ENCODE measurements at places on chromosomes 2 and 18. TPM values are rescaled to one million over a fixed set of nuclear protein-coding genes. Genes with fewer than 3 reads are reported as not detected.
A peak's percentile ranks its signal among the peaks of the same experiment; 100 is the strongest.

CYP26B1 gene
- total RNA-seq: not detected

DNA sequence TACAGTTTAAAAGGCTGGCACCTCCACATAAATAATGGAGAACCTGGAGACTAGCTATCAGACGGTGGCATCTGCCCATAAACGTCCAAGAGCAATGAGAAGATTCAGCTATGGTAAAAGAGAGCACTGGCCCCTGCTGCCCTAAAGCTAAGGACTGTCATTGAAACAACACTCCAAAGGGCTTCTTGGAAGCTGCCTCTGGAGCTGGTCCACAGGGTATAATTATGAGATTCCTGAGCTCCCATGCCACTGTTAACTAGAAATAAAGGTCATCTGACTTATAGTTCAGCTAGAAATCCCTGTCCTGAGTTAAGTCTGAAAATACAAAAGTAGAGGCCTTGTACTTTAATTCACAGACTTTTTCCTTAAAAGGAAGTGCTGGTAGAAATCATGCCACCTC is 39.9 kb upstream of the RBMS1 start:
- DNase-seq: no peak

GRCh38 chr2:85956646-85957039 is 67.9 kb upstream of the ST3GAL5 start:
- DNase-seq: no peak

DNA sequence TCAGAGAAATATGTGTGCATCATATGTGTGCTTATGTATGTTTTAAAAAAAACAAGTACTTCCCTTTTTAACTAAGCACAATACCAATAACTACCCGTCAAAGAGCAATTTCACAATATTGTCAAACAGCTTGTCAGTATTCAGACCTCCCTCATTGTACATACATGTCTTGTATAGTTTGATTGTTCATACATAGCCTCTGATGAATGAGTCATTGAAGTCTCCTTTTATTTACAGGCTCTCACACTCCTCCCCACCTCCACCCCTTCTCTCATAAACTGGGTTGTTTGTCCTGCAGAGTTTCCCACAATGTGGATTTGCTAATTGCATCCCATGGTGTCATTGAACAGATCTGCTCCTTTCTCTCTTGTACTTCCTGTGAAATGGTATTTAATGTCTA is 132.8 kb upstream of the L3MBTL4 start:
- no peak for DNase-seq

GRCh38 chr2:215652388-215652787 is 216.5 kb upstream of the FN1 start:
- DNase-seq: no peak

- DNase-seq: peak; percentile 52
These were observed 20.1 kb downstream of the INPP5D start for GRCh38 chr2:233079953-233080835.

GRCh38 chr2:230318190-230319121 is 8.5 kb upstream of the SP140L start:
- DNase-seq: no peak

DNA sequence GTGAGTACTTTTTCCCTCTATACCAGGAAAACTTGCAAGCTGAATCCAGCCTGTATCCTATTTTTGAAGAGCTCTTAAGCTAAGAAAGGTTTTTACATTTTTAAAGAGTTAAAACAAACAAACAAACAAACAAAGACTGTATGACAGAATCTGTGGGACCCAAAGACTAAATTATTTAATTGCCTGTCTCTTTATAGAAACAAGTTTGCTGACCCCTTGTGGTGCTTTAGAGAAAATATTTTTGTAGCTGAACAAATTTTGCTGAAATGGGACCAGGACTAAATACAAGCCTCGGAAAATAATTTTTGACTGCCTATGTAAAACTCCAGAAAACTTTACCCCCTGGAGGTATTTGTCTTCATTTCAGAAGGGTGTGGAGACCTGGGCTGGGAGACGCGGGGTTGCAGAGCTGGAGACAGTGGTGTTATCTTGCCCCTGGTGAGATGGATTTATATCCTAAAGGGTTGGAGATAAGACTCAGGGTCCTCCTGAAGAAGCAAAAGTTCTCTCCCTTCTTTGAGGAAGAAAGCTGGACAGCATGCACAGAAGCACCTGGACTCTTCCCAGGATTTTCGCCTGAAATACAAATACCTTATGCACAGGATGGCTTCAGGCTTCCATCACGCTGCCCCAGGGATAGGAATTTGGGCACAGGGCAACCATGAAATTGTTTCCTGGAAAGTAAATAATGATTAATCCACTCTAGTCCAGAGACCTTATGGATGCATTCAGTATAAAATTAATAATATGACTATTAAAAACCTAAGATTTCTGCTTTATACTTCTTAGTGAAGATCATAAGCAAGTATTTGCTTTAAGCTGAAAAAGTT is 54.3 kb downstream of the TMX3 start:
- no peak for DNase-seq

Measured in activated CD4-positive, alpha-beta T cell treated with anti-CD3 and anti-CD28 coated beads for 36 hours (primary cell).